Activated T-cell treated with anti-CD3 and anti-CD28 coated beads, Interleukin-2, amount 50 U/mL, for 1 hour (primary cell): ENCODE measurements at places on chromosomes 7 and 10.

- no peak for DNase-seq
Observed at GRCh38 chr10:8133146-8133545, 78.7 kb downstream of the GATA3 start.

GRCh38 chr10:615583-616152 lies 73.8 kb downstream of the DIP2C start:
- no peak for DNase-seq

DNA sequence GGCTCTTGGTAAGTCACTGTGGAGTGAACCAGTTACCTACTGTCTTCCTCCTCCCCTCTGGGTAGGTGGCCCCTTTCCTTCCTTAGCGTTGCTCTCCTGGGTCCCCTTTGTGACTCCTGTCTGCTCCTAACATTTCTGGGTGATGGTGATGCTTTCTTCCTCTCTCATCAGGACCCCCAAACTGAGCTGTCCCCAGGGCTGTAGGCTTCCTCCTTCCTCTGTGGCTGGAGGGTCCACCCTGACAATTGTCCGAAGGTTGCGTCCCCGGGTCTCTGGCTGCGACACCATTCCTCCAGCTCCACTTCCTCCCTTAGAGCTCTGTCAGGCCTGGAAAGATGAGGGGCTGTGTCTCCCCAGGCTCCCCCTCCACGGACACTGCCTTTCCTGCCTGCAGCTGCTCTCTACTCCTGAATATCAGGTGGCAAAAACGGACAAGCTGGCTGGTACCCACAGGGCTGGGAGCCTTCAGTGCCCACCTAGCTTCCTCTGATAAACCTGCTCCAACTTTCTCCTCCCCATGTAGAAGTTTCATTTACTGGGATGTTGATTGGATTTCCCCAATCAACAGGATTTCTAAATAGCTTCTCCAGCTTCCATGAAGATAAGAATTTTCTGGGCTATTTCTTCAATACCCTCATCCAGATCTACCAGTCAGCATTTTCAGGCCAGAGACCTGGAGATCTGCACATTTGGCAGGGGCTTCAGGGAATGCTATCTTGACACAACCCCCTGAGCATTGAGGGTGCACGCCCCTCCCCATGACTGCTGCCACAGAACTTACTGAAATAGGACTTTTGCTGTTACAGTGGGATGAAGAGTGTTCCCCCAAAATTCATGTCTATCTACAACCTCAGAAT lies 506.5 kb downstream of the TCERG1L start:
- DNase-seq, result no peak

DNA sequence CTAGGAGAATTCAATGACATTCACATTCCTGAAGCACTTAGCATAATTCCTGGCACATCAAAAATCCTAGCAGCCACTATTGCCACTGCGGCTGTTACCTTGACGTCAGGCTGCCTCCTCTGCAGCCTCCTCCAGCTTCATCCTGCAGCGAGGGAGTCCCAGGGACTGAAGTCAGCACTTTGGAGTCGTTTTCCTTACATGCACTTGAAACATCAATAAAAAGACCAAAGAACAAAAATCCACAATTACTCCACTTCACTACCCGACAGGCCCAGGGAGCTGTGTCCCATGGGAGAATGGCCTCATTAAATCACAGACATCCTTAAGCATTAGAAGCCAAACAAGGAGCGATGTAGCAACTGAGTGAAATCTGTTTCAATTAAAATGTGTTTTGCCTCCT lies 48.6 kb upstream of the NANOS1 start:
- DNase-seq, result no peak

- DNase-seq, result no peak
Observed at GRCh38 chr10:108250936-108251620, 1086.6 kb upstream of the SORCS1 start.

GRCh38 chr10:122878799-122879338 lies 512 bp downstream of the FAM24B start:
- DNase-seq, result no peak

- no peak for DNase-seq
Observed at GRCh38 chr7:1646957-1647891, 22.9 kb upstream of the ELFN1 start.

- no peak for DNase-seq
Observed at GRCh38 chr10:114856544-114857287, 35.1 kb downstream of the FHIP2A start.
